ENCODE measurements at places on chromosomes 4 and X. TPM values are rescaled to one million over a fixed set of nuclear protein-coding genes. Genes with fewer than 3 reads are reported as not detected.

GRCh38 chr4:113677325-113677724, 84.2 kb downstream of the CAMK2D start:
- DNase-seq, result no peak

DNA sequence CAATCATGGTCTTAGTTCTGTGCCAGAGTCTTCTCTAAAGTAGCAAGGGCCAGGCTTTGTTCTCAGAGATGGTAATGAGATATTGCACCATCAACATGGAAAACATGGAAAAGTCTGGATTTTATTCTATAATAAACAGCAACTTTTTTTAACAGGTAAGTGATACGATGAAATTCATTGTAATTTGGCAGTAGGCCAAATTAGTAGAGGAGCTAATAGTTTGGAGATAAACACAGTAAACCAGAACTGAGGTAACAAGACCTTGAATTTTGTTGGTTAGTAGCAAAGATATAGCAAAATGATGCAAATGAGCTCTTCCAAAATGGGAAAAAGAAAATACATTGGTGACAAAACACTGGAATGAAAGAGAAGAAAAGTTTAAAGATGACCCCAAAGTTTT, 126.6 kb downstream of the TET2 start:
- no peak for DNase-seq

F8A2 gene
- polyA plus RNA-seq, result not detected

DNA sequence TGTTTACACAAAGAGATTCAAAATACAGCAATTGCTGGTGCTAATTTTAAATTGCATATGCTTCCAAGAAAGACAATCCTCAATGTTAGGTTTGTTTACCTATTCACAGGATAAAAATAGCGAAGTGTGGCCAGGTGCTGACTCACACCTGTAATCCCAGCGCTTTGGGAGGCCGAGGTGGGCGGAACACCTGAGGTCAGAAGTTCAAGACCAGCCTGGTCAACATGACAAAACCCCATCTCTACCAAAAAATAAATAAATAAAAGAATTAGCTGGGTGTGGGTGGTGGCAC, 77.7 kb downstream of the OPHN1 start:
- no peak for DNase-seq

ARL13A gene
- polyA plus RNA-seq, result 0.42 TPM

DNA sequence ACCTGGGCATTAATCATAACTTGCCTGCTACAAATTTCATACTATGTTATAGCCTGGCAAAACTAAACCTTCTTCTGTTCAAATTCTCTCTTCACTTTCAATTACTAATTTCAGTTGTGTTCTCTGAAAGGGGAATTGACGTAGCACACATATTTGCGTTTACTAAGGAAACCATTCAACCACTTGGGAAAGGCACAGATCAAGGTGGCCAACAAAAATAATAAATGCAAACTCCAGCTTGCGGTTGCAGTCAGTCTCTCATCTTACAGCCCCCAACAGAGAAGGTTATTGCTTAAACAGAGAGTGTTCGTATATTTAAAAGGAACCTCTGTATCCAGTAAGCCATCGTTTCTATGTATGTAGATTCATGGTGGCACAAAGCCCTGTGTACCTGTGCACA, 4.0 kb downstream of the SRPX start:
- DNase-seq, result no peak

Data from renal pelvis (tissue), 12 donors.